A549 treated with AZD2906 at 1 μM for 4 hours (cell line): ENCODE measurements at places on chromosomes 2 and 18. TPM values are rescaled to one million over a fixed set of nuclear protein-coding genes. Genes with fewer than 3 reads are reported as not detected.

Gene DNER
- 10.0 to 13.7 TPM (median 11.8 TPM) in 5 replicates for total RNA-seq

Gene TRIM43
- 0.07 to 0.23 TPM (median 0.09 TPM) in 4 of 5 replicates, not detected in the other for total RNA-seq

Gene GAD1
- total RNA-seq = 0.34 to 0.76 TPM (median 0.51 TPM) in 5 replicates

Gene UGT1A10
- total RNA-seq = 0.03 to 0.14 TPM (median 0.08 TPM) in 4 of 5 replicates, not detected in the other

Gene KHK
- 7.2 to 11.4 TPM (median 9.8 TPM) in 5 replicates for total RNA-seq

Gene MGAT4A
- 1.9 to 3.0 TPM (median 2.6 TPM) in 5 replicates for total RNA-seq

Gene DUSP28
- 5.4 to 8.2 TPM (median 7.6 TPM) in 5 replicates for total RNA-seq

Gene RBKS
- 6.7 to 8.4 TPM (median 8.1 TPM) in 5 replicates for total RNA-seq

Gene NRBP1
- 122 to 134 TPM (median 129 TPM) in 5 replicates for total RNA-seq

Gene TGFA
- 4.3 to 5.7 TPM (median 4.6 TPM) in 5 replicates for total RNA-seq

Gene MALL
- 115 to 148 TPM (median 127 TPM) in 5 replicates for total RNA-seq

Gene ASB18
- total RNA-seq = not detected in 5 replicates

Gene INO80B
- 43.7 to 51.1 TPM (median 48.7 TPM) in 5 replicates for total RNA-seq

Gene CGREF1
- 6.8 to 7.9 TPM (median 7.3 TPM) in 5 replicates for total RNA-seq

Gene UNC80
- not detected in 5 replicates for total RNA-seq

Gene MAB21L4
- 0.13 to 0.35 TPM (median 0.28 TPM) in 5 replicates for total RNA-seq

Gene SERPINB5
- total RNA-seq = 0.09 to 0.34 TPM (median 0.10 TPM) in 5 replicates

Gene CYRIA
- 0.38 to 0.72 TPM (median 0.52 TPM) in 5 replicates for total RNA-seq

Gene KDSR
- total RNA-seq = 35.1 to 40.0 TPM (median 39.1 TPM) in 5 replicates

Gene FAM161A
- 6.6 to 9.0 TPM (median 8.4 TPM) in 5 replicates for total RNA-seq

Gene CD226
- 0.01 to 0.19 TPM (median 0.11 TPM) in 5 replicates for total RNA-seq

Gene PSMA8
- not detected in 5 replicates for total RNA-seq

Gene PDE1A
- total RNA-seq = 0.15 to 0.30 TPM (median 0.19 TPM) in 5 replicates

Gene WNT6
- 0.17 to 0.27 TPM (median 0.25 TPM) in 5 replicates for total RNA-seq

Gene FBXO36
- 0.93 to 1.7 TPM (median 1.3 TPM) in 5 replicates for total RNA-seq

Gene IL1A
- total RNA-seq = 0.14 to 0.31 TPM (median 0.24 TPM) in 5 replicates

Gene PLEKHH2
- 1.6 to 2.1 TPM (median 1.9 TPM) in 5 replicates for total RNA-seq
